ENCODE measurements at places on chromosomes 1 and 21. TPM values are rescaled to one million over a fixed set of nuclear protein-coding genes. Genes with fewer than 3 reads are reported as not detected.

DNA sequence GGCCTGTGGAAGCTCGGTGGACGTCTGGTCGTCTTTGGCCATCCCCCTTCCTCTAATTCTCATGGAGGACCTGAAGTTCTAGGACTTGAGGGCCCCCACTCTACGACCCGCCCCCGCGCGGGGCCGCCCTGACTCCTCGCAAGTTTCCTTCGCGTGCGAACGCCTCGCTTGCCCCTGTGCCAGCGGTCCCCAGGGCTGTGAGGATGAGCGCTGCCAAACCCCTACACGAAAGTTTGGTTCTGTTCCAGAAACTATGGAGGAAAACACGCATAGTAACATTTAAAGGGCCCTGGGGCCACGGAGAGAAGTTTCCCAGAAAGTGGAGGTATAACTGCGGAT, 304 bp upstream of the GNG12 start:
- DNase-seq = no peak

- no peak for DNase-seq
Measured at GRCh38 chr1:170133766-170134495, 11.8 kb upstream of the NTMT2 start.

DNA sequence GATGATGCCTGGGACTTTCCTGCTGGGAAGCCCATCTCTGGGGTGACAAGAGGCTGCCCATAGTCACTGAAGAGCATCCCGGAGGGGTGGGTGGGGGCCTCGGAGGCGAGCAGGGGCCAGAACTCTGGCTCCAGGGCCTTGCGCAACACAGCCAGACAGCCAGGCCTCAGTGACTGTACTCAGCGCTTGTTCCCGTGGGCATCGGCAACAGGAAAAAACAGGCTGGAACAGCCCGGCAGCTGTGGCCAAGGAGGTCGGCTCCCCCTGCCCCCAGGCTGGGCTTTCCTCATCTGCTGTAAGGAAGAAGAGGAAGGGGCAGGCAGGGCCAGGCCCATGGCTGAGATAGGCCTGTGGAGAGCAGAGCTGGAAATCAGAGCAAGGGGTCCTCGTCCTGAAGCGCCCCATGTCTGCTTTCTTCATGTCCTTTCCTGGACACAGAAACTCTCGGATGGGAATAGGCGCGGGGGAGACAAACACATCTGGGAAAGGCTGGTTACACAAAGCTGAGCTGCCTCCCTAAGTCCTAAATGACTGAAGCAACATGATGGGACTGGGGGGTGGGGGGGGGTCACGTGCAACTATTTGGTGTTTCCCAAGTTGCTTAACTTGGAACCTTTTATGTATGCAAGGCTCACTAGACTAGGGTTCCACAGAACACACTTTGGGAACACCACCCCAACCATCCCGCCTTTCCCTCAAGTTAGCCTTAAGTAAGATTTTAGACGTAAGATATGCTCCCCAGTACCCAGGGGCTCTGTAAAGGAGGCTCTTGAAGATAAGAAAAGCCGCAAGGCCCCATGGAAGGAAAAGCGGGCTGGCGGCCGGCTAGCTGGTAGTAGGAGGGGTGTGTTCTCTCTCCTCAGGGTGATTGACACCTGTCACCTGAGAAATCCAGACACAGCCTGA, 30.7 kb downstream of the HSPG2 start:
- DNase-seq = peak; percentile 94

GRCh38 chr21:35281956-35282355, 232.9 kb upstream of the RUNX1 start:
- no peak for DNase-seq

DNA sequence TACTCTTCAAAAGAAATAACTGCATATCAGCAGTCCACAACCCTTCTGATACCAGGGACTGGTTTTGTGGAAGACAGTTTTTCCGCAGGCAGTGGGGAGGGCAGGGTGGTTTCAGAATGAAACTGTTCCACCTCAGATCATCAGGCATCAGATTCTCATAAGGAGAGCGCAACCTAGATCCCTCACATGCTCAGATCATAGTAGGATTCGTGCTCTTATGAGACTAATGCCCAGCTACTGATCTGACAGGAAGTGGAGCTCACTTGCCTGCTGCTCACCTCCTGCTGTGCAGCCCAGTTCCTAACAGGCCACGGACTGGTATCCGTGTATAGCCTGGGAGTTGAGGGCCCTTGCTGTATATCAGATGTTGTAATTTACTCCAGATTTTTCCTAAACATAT, 11.5 kb downstream of the RO60 start:
- DNase-seq = no peak

GRCh38 chr1:214895011-214895600, 187.4 kb upstream of the KCNK2 start:
- no peak for DNase-seq

DNA sequence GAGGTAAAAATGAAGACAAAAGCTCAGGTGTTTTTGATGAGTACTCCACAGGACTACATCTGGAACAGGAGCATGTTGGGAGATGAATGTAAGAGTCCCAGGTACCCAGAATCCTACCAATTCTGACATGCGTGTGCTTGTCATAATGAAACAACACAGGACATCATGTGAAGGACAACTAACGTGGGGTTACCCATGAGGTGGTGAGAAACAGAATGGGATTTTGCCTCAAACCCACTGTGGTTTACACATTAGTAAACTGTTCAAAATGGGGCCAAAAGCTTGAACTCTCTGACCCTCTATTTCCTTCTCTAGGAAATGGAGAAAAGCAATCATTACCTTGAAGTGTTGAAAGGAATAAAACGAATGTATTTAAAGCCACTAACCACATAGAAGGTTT, 266.2 kb downstream of the RGS7 start:
- no peak for DNase-seq

DNA sequence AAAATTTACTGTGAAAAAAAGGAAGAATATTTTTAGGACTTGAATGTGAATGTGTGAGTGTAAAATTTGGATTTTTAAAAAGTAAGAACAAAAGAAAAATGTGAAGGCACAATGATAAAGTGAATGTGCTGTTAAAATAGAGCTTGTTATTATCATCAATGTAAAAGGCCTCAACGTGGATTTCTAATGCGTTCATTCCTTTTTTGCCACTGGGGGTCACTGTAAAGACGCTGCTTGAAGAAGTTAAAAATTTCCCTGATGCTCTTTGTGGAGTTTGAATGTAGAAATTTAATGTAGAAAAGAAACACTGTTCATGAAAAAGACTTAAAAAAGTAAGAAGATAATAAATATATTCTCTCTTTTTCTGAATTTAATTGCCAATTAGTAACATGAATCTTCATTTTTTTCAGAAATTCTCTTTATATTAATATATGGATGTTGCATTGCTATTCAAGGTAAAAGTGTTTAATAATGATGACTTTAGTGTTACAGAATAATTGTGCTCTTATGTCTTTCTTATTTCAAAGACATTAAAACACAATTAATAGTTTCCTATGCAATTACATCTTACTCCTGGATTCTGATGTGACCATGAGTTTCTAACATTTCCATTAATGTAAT, 161.5 kb downstream of the DNM3 start:
- DNase-seq = no peak

GRCh38 chr1:37901893-37902225, 42.5 kb upstream of the MTF1 start:
- no peak for DNase-seq

DNA sequence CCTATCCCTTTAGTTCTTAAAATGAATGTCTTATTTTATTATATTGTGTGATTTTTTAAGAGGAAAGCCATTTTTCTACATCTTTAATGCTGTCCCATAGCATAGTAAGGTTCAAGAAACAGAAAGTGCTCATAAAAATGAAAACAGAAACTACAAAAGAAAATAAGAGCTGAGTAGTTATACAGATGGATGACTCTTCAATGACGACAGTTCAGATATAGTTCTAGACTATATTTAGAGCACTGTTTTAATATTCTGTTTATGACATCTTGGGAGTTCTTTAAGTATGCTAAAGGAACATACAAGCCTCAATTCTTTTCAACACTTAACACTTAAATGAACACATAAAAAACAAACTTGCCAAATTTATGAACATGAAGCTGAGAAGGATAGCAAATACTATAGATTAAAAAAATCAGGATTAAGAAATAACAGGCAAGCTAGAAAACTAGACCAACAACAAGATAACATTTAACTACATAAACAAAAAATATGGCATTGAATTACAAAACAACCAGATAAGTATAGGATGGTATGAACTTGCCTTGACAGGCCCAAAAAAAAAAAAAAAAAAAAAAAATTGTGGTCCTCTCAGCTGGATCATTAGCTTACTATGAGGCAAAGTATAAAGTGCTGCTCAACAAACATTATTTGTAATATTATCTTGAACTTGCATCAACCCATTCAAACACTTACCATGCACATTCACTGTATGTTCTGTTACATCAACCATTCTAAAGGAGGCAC, 87.9 kb downstream of the ZZZ3 start:
- no peak for DNase-seq

GRCh38 chr1:167447521-167448136, 70.7 kb downstream of the CD247 start:
- no peak for DNase-seq

DNA sequence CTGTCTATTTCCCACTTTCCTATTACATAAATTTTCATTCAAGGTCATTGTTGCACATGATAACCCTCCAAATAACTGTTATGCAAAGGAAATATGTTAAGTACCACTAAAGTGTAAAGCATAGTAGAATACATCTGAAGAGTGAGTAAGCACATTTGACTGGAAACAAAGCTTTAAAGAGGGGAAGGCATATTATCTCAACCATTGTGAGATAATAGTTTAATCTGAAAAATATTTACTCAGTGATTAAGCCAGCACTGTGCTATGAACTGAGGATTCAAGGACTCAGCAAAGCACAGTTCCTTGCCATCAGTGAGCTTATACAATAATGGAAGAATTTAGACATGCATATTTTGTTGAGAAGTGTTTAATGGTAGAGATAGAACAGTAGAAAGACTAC, 127.4 kb downstream of the HMCN1 start:
- DNase-seq = no peak

DNA sequence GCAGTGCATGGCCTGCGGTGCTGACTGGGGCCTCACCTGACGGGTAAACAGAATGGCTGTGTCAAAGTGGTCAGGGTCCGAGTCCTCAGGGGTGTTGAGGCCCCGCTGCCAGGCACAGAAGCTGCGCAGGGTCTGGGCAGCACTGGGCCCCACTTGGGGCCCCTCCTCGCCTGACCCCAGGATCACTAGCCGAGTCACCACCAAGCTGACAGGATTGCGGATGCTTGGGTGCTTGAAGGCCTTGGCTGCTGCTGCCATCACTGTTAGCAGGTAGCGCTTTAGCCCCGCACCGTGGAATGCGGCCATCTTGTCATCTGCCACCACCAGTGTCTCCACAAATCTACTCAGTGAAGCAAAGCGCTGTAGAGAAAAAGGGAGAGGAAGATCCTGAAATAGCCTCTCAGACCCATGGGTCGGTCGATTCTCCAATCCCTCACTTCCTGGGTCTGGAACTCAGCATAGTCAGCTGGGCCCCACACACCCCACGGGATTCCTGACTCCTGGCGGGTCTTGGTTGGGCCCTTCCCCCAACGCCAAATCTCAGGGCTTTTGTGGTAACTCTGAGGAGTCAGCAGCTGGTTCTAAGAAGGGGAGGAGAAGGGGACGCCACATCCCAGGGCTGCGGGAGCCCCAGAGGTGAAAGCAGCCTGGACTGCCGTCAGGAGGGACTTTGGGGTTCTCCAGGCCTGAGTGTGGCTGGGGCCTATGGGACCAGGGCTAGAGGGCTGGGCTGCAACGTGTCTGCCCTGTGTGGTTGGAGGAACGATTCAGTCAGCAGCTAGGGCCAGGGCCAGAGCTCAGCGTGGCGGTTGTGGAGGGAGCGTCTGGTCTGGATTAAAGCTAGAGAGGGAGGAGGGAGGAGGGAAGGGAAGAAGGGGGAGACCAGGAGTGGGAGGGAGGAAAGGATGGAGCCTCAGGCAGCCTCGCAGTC, 2.1 kb downstream of the ADAMTS4 start:
- no peak for DNase-seq

- DNase-seq = no peak
Measured at GRCh38 chr1:10843697-10844096, 47.3 kb upstream of the CASZ1 start.

DNA sequence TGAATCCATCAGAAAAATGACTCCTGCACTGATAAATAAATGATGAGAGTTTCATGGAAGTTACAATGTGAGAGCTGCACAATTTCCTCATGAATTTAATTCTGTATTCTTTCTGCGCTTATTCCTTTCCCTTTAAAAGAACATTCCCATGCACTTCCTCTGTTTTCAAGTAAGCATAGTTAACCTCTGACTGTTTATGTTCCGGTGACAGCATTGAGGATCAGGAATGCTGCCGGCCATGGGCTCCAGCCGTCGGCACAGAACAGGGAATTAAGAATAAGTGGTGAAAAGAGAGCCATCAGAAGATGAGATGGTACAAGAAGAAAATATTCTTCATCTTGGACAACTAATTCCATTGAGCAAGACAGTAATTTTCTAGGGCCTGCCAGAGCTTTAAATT, 65.3 kb downstream of the SUSD4 start:
- DNase-seq = no peak

DNA sequence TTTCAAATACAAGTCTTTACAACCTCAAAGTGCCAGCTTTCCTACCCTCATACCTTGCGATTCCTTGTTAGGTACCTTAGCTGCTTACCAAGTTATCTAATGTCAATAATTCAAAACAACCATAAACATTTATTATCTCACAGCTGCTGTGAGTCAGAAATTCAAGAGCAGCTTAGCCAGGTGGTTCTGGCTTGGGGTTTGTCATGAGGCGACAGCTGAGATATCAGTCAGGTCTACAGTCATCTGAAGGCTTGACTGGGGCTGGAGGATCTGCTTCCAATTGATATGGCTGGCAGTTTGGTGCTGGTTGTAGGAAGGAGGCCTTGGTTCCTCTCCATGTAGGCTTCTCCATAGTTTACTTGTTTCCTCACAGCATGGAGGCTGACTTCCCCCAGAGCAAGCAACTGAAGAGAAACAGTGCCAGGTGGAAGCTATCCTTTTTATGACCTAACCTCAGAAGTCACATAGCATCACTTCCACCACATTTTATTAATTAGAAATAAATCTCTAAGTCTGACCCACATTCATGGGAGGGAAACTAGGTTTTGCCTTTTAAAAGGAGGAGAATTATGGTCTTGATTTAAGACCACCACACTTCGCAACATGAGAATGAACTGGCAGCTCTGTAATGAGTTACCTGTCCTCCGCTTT, 103.3 kb upstream of the FGGY start:
- DNase-seq = no peak

OR10J1 gene
- not detected for total RNA-seq

DTL gene
- 7.1 TPM for total RNA-seq

ACTL8 gene
- total RNA-seq = not detected
